ENCODE measurements at places on chromosomes 12 and 14. TPM values are rescaled to one million over a fixed set of nuclear protein-coding genes. Genes with fewer than 3 reads are reported as not detected.

DNA sequence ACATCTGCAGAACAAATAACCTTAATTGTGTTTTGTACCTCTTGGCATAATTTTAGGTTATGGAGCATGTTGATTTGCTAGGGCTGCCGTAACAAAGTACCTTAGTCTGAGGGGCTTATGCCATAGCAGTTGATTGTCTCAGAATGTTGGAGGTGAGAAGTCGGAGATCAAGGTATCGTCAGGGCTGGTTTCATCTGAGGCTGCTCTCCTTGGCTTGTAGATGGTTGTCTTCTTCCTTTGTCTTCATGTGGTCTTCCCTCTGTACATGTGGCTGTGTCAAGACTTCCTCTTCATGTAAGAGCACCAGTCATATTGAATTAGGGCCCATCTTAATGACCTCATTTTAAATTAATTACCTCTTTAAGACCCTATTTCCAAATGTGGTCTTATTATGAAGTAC lies 64.4 kb upstream of the PTHLH start:
- no peak overlapping the region for H3K4me3 ChIP-seq
- no peaks in the 10 kb centered on the region for H3K27me3 ChIP-seq
- H3K36me3 ChIP-seq: no peaks in the 10 kb centered on the region
- no peak overlapping the region for H3K27ac ChIP-seq
- no peak for DNase-seq

DNA sequence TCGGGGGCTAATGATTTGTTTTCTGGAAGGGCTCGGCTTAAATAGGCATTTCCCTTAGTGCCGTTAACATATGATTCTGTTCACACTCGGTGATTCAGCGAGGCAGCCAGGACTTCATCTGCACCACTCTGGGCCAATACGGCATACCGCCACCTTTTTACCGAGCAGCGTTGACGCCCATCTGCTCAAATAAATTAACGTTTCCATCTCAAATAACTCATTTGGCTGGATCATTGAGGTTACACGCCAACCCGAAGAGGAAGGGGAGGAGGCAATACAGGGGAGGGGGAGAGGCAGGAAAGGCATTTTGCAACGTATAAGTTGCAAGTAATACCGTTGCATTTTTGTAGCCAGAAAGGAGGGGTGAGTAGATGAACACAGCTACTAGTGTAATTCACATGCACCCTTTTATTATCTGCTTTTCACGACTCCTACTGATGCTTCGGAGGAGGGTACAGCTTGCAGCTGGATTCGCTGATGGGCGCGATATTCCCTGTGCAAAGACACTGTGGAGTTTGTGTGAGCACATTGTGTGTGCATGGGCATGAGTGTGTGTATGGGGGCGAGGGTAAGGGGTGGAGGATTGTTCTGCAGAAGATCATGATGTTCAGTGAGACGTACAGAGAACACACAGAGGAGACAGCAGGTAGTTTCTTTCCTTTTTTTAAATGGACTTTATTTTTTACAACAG lies 45.9 kb downstream of the MAP1LC3B2 start:
- no peak for DNase-seq
- H3K27ac ChIP-seq: no peak overlapping the region
- H3K4me1 ChIP-seq: peaks cover 8% of the 10 kb centered on the region
- no peaks in the 10 kb centered on the region for H3K36me3 ChIP-seq
- no peaks in the 10 kb centered on the region for H3K27me3 ChIP-seq
- peak overlapping the region; percentile 21 for H3K4me3 ChIP-seq

DNA sequence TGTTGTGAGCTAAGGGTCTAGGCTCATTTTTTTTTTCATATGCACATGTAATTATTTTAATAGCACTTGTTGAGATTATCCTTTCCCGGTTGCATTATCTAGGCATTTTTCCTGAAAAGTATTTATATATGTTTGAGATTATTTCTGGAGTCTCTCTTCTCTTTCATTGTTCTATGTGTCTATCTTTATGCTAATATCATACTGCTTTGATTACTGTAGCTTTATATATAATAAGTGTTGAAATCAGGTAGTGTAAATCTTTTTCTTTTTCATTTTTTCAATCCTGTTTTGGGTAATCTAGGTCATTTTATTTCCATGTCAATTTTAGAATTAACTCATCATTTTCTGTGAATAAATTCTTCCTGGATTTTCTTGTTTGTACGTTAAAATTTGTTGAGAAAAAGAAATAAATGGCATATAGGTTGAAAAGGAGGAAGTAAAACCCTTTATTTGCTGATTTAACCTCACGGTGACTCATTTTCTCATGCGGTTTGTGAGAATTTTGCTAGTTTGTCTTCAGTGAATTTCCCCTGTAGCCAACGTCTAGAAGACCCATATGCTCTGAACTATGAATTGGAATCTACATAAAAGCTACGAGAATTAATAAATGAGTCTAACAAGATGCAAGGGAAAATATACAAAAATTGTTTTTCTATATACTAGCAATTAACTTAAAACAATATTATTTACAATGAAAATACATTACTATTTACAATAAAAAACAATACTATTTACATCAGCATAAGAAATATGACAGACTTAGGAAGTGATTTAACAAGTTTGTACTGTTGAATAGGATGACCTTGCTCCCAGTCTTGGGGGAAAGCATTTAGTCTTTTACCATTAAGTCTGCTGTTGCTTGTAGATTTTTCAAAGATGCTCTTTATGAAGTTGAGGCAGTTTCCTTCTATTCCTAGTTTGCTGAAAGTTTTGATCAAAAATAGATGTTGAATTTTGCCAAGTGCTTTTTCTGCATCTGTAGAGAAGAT lies 105.0 kb downstream of the SNAPC1 start:
- no peaks in the 10 kb centered on the region for H3K27me3 ChIP-seq
- no peaks in the 10 kb centered on the region for H3K36me3 ChIP-seq
- H3K4me1 ChIP-seq: no peaks in the 10 kb centered on the region
- DNase-seq: no peak
- H3K27ac ChIP-seq: no peak overlapping the region
- no peak overlapping the region for H3K4me3 ChIP-seq

- H3K36me3 ChIP-seq: no peaks in the 10 kb centered on the region
- no peak overlapping the region for H3K4me3 ChIP-seq
- H3K27ac ChIP-seq: no peak overlapping the region
- DNase-seq: no peak
- H3K27me3 ChIP-seq: no peaks in the 10 kb centered on the region
These were observed 86.3 kb downstream of the VWF start for GRCh38 chr12:6038160-6038559.

DNA sequence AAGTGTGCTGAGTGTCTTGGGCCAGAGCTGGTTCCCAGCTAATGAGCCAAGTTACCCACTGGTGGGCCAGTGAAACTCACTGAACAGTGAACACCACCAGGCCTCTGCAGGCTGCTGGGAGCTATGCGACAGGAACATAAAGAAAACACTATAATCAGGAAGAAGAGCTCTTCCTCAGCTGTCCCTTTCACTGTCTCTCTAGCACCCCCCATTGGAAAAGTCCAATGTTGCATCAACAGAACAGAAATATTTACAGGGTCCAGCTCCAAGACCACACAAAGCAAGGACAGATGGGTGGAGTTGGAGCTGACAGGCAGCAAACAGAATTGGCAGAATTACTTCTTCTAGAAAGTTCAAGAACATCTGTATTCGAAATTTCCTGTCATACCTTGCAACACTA lies 903.6 kb upstream of the TMEM132C start:
- no peak overlapping the region for H3K27ac ChIP-seq
- no peak overlapping the region for H3K4me3 ChIP-seq
- H3K27me3 ChIP-seq: no peaks in the 10 kb centered on the region
- H3K4me1 ChIP-seq: no peaks in the 10 kb centered on the region
- no peak for DNase-seq

TCTN2 gene
- total RNA-seq: 13.2 TPM

- H3K27ac ChIP-seq: no peak overlapping the region
- H3K27me3 ChIP-seq: no peaks in the 10 kb centered on the region
- no peaks in the 10 kb centered on the region for H3K36me3 ChIP-seq
- no peak for DNase-seq
- H3K4me3 ChIP-seq: no peak overlapping the region
These were observed 193.0 kb downstream of the MON2 start for GRCh38 chr12:62659453-62660295.

INHBE gene
- not detected for total RNA-seq

KIF26A gene
- total RNA-seq: 15.6 TPM

DTX3 gene
- 55.9 TPM for total RNA-seq

- H3K27ac ChIP-seq: no peak overlapping the region
- peak overlapping the region; percentile 81 for H3K4me3 ChIP-seq
- peaks cover 9% of the 10 kb centered on the region for H3K4me1 ChIP-seq
- peak; percentile 41 for DNase-seq
- H3K27me3 ChIP-seq: no peaks in the 10 kb centered on the region
These were observed 752 bp downstream of the PRICKLE1 start for GRCh38 chr12:42588524-42589464.

DNA sequence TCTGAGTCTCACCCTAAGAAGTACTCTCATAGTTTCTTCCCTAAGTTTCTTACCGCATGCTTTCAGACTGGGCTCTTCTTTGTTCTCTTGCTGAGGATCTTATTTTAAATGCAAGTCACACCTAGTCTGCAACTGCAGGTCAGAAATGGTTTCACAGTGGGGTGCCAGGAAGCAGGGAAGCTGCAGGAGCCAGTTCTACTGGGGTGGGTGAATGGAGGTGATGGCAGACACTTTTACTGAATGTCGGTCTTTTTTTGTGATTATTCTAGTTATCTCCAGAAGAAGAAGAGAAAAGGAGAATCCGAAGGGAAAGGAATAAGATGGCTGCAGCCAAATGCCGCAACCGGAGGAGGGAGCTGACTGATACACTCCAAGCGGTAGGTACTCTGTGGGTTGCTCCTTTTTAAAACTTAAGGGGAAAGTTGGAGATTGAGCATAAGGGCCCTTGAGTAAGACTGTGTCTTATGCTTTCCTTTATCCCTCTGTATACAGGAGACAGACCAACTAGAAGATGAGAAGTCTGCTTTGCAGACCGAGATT lies 1.7 kb downstream of the FOS start:
- H3K4me3 ChIP-seq: peak overlapping the region; percentile 80
- H3K4me1 ChIP-seq: peaks cover 7% of the 10 kb centered on the region
- DNase-seq: no peak

GRCh38 chr14:24388474-24389179 lies 10.2 kb upstream of the NYNRIN start:
- no peak for DNase-seq
- H3K36me3 ChIP-seq: no peaks in the 10 kb centered on the region
- no peaks in the 10 kb centered on the region for H3K27me3 ChIP-seq

GRCh38 chr12:101299346-101299745 lies 19.4 kb downstream of the UTP20 start:
- H3K4me1 ChIP-seq: no peaks in the 10 kb centered on the region
- H3K27ac ChIP-seq: no peak overlapping the region
- no peak overlapping the region for H3K4me3 ChIP-seq
- DNase-seq: no peak

DNA sequence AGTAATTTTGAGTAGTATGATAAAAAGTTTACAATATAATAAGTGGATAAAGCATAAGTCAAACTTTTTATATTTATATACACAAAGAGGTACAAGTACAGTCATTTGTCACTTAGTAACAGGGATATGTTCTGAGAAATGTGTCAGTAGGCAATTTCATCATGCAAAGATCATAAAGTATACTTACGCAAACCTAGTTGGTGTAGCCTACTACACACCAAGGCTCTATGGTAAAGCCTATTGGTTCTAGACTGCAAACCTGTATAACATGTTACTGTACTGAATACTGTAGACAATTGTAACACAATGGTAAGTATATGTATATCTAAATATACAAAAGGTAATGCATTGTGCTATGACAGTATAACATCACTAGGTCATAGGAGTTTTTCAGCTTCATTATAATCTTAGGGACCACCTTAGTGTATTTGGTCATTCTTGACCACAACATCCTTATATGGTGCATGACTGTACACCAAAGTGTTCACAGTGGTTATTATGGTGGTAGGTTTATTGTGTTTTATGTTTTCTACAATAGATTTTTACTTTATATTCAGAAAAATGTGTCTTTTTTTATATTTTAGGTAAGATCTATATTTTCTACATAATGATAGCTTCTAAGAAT lies 14.9 kb upstream of the SCFD1 start:
- H3K4me1 ChIP-seq: no peaks in the 10 kb centered on the region
- DNase-seq: no peak
- no peaks in the 10 kb centered on the region for H3K36me3 ChIP-seq
- no peaks in the 10 kb centered on the region for H3K27me3 ChIP-seq
- H3K4me3 ChIP-seq: no peak overlapping the region

KRT71 gene
- total RNA-seq: not detected

DNA sequence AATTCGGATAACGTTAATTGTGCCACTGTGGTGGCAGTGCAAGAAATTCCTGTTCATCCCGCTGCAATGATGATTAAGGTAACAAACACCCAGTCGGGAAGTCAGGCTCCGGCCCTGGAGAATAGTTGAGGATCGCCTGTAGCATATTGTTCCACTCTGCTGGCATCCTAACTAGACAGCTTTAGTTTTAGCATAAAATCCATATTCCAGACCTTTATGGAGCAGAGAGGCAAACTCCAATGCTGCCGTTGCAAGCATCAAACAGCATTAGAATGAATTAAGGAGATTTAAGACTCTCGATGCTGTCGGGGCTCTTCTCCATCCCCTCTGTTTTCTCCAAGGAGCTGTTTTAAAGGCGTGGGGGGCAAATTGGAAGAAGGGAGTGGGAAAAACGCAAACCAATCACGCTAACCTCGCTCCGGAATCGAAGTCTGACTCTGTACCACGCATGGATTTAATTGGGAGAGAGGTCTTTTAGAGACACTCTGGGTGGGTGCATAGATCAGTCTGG lies 660.4 kb downstream of the VRK1 start:
- no peak overlapping the region for H3K27ac ChIP-seq
- H3K4me1 ChIP-seq: peaks cover 1% of the 10 kb centered on the region
- no peaks in the 10 kb centered on the region for H3K36me3 ChIP-seq
- no peaks in the 10 kb centered on the region for H3K27me3 ChIP-seq

GRCh38 chr12:84077679-84078078 lies 834.9 kb downstream of the SLC6A15 start:
- no peaks in the 10 kb centered on the region for H3K4me1 ChIP-seq
- H3K27ac ChIP-seq: no peak overlapping the region
- H3K36me3 ChIP-seq: no peaks in the 10 kb centered on the region
- no peak overlapping the region for H3K4me3 ChIP-seq

DNA sequence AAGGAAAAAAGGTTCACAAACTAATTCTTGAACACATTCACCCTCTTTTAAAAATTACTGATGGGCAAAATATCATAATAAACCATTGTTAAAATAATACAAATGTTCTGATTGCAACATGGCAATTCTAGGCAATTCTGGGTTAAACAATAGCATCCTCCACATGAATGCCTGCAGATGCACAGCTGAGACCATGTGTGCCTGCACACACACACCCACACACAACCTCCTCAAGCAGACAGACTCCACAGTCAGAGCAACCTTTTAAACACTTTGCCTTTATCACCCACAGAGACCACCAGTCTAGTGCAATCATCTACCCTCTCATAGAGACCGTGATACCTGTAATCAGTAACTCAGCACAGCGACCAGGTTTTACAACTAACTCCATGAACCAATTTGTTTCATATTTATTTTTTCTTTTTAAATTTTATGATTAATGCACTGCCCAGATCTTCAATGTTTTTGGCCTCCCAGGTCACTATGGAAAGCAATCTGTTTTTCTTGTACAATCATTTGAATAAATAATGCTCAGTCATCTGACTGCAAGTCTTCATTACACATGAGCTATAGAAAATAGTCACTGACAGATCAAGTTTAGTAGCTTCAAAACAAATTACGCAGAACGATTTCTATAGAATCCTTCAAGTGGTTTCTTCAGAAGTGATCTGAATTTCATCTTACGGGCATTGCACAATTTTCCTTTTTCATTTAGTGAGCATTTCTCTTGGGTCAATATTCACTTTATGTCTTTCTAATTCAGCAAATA lies 105.8 kb downstream of the PRKD1 start:
- no peaks in the 10 kb centered on the region for H3K27me3 ChIP-seq
- H3K36me3 ChIP-seq: no peaks in the 10 kb centered on the region
- H3K4me3 ChIP-seq: no peak overlapping the region
- H3K27ac ChIP-seq: no peak overlapping the region
- peaks cover 3% of the 10 kb centered on the region for H3K4me1 ChIP-seq
- no peak for DNase-seq

Measured in ovary (tissue), 10 donors.